ENCODE measurements at places on chromosomes 2 and 18.
A peak's percentile ranks its signal among the peaks of the same experiment; 100 is the strongest.

DNA sequence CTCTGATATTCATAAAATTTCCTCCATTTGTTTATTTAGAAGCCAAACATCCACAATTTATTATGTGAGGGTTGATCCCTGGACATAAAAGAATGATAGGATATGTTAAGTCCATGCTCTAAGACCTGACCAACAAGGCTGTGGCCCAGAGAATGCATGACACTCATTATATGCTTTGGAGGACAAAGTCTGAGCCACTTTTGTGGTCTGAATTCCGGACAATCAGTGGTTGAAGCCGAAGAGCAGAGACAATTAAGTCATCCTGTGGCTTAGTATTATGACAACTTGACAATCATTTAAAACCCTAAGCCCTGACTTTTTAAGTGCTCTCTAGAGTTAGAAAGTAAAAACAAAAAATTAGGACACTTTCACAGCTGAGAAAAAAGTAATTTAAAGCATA lies 483.3 kb downstream of the PLCL1 start:
- DNase-seq = no peak

DNA sequence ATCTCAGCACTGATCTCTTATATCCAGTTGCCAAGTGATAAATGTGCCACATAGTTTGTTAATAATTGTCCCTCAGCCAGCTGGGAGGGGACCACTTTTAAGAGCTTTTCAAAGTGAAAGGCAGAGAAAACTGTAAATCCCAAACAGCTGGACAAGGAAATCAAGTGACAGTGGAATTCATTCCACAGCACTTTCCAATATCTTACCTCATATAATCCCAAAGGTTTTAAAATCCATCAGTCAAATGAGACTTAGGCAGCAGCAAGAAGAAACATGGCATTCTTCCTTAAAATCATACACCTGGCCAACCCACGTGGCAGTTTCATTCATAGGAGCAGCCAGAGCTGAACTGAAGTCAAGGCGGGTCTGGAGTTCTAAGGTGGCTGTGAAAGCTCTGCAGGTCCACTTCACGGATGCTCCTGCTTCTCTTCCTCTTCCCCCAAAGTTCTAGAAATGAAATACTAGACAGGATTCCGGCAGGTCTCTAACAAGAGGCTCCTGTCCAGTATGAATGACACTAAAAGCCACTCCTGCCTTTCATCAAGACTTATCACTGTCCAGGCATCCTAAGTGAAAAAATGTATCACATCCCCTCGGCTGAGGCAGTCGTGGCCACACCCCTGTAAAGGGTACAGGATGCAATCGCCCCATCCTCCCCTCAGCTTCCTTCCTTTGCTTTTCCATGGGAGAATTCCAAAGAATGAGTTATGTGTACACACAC lies 190.4 kb upstream of the STK17B start:
- DNase-seq = no peak

DNA sequence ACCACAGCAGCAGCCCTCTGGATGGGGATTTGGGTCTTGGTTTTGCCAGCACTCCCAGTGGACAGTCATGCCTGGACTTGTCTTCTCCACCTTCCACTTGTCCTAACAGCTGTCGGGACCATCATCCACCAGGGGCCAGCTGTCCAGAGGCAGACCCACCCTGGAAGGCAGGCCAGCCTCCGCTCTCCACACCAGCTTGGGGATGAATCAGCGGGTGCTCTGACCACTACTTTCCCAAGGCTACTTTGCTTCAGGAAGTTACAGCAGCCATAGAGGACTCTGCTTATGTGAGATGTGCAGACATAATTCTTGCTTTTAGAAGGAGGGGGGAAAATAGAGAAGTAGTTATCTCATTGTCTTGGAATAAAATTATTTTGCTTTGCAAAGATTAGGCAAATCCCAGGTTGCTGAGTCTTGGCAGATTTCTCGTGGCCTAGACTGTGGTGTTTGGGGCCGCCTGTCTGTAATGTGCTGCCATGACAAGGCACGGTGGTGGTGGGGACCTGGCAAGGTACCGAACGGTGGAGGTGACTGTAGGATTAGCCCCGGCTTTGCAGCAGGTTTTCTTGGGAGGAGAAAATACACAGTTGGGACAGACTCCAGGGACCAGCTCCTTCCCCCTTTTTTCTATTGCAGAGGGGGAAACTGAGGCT lies 148.7 kb downstream of the AGAP1 start:
- DNase-seq = no peak

- no peak for DNase-seq
These were observed 914.1 kb upstream of the NXPH2 start for GRCh38 chr2:139694327-139694726.

DNA sequence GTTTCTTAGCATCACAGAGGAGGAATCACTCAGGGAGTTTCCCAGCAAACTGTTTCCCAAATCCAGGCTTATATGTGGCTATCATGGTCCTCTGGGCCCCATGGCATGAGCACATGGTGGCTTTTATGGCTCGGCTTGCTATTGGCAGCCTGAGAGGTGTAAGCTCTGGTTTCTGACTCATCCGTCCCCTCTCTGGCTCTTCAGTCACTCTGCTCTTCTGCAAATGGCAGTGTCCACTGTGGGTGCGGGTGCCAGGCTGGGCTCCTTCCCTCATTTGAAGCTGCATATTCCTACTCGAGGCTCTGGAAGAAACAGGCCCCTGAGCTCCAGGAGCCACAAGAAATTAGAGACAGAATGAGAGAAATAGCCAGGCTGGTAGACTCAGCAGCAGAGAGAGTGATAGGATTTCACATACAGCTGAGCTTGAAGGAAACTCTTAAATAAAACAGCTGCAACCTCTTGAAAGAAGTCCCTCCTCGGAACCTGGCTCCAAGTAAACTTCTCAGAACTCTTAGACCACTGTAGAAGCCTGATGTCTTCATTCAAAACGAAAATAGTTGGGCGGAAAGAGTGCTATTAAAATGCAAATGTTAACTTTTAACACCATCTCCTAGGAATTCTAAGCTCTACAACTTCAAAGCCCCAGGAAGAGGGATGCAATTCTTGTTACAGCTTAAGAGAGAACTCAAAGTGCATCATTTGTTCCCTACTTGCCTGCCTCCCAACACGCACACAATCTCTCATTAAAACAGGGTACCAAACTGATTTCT lies 212.6 kb upstream of the SP5 start:
- no peak for DNase-seq

- no peak for DNase-seq
These were observed 201.7 kb upstream of the STON1 start for GRCh38 chr2:48328159-48328809.

GRCh38 chr2:237434866-237435311 lies 20.9 kb upstream of the COL6A3 start:
- DNase-seq = peak; percentile 70

GRCh38 chr18:11114653-11115052 lies 34.7 kb downstream of the PIEZO2 start:
- DNase-seq = no peak

DNA sequence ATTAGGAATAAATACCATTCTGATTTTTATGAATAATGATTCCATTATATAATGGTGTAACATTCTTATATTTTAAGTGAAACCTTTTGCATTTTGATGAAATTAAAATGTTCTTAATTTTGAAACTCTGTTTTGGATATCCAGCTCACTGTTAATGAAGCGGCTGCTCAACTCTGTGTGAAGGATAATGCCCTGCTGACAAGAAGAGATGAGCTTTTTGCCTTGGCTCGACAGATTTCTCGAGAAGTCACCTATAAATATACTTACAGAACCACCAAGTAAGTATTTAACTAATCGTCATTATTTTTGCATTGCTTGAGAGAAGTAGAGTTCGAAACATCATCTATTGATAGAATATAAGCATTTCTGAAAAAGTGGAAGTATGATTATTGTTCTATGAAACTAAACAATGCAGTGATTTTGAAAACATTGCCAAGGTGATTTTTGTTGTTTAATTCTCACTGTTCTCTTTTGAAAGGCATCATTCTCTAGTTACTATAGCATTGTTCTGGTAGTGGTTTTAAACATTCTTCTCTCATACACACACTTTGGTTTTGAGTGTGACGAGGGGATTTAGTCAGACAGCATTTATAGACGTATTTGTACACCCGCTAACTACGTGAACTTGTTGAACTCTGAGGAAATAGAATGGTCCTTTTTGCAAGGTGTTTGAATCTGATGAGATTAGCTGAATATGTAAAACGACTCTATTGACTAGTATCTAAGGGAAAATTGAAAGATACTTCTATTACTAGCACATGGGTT lies 21.5 kb downstream of the NAB1 start:
- DNase-seq = no peak

GRCh38 chr2:207409517-207409916 lies 120.2 kb upstream of the CREB1 start:
- DNase-seq = no peak

- DNase-seq = no peak
These were observed 5.7 kb downstream of the MAL start for GRCh38 chr2:95031076-95031725.

DNA sequence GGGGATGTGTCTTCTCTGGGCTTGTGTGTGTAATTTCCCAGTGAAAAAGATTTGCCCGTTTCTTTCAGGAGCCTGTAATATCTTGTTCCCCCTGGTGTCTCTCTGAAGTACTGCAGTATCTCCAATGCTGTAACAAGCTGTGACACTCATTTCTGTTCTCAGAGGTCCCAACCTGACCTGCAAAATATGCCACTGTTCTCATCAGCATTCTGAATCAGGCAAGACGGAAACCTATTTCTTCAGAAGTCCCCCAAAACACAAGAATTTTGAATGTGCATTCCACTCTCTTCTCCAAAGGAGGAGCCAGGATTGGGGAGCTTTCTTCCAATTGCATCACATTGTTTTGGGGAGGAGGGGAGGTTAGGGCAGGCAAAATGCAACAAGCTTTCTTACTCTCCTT lies 77.0 kb upstream of the CNGA3 start:
- no peak for DNase-seq

DNA sequence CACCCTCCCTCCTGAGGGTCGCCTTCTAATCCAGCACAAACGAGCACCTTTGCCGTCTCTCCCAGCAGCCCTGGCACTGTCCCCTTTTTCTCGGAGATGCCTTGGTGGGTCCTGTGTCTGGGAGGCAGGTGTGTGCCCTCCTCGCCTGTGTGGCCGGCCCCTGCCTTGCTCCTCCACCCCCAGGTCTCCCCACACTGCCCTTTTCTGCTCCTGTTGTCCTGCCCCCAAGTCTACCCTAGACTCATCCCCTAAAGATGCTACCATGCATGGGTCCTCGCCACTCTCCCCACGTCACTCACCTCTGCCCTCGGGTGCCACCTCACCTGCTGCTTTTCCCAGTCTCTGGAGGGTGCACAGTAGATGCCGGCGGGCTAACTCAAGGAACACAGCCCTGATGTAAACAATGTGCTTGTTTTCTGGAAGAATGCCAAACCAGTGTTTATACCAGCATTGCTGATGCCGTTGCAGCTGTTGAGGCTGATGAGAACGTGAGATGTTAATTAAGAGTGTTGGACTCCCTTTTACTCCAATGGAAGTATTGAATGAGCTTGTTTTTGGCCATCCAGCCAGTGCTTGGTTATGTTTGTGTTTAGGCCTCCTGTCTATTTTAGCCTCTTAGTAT lies 223.1 kb downstream of the AGAP1 start:
- no peak for DNase-seq

GRCh38 chr2:238845583-238846377 lies 2.1 kb upstream of the TWIST2 start:
- DNase-seq = no peak

GRCh38 chr2:65430603-65431420 lies 1.6 kb downstream of the SPRED2 start:
- DNase-seq = peak; percentile 49

DNA sequence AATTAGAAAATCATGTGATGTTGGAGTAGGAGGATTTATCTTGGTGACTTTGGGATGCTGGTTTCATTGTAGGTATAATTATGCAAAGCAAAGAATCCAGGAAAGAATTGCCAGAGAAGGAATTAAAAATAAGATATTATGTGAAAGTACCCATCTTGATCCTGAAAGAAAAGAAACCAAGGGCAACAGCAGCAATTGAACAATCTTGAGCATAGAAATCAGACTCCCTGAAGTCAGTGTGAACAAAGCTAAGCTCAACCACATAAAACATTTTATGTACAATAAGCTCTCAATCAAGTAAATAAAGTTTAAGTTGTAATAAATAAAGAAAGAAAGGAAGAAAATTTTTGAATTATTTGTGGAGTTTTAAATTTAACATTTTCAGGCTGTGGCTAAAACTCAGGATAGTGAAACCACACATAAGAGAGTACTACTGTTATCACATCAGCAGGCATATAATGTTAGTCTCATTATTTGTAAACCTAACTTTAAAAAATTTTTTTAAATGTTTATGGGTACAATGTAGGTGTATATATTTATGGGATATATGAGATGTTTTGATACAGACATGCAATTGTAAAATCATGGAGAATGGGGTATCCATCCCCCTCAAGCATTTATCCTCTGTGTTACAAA lies 32.8 kb upstream of the GPR55 start:
- no peak for DNase-seq

- DNase-seq = no peak
These were observed 172.8 kb upstream of the SPRED2 start for GRCh38 chr2:65605058-65605742.

- no peak for DNase-seq
These were observed 12.5 kb downstream of the SETBP1 start for GRCh38 chr18:44693030-44693784.

GRCh38 chr2:229714080-229714735 lies at the start of gene DNER:
DNER (minus strand) TSS chr2:229714555; CDS start chr2:229714423, 132 bp downstream.
- DNase-seq = no peak

DNA sequence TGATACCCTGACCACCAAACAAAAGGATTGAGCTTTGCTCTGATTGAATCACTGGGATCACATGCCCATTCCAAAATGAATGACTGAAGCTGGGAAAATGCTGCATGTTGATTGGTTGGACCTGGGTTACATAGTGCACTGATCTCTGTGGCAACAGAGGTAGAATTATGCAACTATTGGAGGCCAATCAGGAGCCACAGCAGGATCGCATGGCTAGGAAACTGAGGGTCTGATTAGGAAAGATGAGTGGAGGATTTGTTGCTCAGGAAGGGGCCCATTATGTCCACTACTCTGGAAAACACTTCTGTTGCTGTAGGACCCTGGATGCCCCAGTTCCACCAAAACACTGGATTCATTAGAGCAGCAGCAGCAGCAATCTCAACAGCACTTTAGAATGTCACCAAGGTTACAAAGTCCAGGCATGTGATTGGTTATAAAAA lies 25.9 kb upstream of the SGPP2 start:
- DNase-seq = no peak

Measured in stimulated activated CD8-positive, alpha-beta memory T cell treated with anti-CD3 and anti-CD28 coated beads, Interleukin-12 subunit alpha, Interleukin-12 subunit beta, amount 100 ng/mL, for 4 hours (primary cell).